ENCODE measurements at places on chromosomes 6 and 20.

- DNase-seq: no peak
Observed at GRCh38 chr6:604579-604978, 52.3 kb downstream of the HUS1B start.

- no peak for DNase-seq
Observed at GRCh38 chr6:131000544-131000943, 62.5 kb downstream of the EPB41L2 start.

- no peak for DNase-seq
Observed at GRCh38 chr6:147654103-147654845, 145.8 kb downstream of the SAMD5 start.

GRCh38 chr6:113733381-113733780 lies 123.8 kb upstream of the MARCKS start:
- DNase-seq: no peak

GRCh38 chr6:167993831-167994230 lies 3.6 kb upstream of the KIF25 start:
- no peak for DNase-seq

DNA sequence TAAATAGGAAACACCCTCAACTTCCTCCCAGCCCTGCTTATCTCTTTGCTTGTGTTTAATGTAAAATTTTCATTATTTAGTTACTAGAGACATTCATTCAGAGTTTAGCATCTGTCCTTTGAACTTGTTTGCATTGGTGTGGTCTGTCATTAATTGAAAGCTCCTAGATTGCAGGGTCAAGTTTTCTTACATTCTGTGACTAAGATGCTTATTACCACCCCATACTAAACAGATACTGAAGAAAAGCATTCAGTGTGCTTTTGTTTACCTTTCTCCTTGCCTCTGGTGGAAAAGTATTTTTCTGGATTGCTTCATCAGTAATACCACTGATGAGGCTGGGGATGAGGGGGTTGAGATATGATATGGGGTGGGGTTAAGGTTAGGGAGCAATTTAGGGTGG lies 199.0 kb downstream of the SAMD5 start:
- no peak for DNase-seq

DNA sequence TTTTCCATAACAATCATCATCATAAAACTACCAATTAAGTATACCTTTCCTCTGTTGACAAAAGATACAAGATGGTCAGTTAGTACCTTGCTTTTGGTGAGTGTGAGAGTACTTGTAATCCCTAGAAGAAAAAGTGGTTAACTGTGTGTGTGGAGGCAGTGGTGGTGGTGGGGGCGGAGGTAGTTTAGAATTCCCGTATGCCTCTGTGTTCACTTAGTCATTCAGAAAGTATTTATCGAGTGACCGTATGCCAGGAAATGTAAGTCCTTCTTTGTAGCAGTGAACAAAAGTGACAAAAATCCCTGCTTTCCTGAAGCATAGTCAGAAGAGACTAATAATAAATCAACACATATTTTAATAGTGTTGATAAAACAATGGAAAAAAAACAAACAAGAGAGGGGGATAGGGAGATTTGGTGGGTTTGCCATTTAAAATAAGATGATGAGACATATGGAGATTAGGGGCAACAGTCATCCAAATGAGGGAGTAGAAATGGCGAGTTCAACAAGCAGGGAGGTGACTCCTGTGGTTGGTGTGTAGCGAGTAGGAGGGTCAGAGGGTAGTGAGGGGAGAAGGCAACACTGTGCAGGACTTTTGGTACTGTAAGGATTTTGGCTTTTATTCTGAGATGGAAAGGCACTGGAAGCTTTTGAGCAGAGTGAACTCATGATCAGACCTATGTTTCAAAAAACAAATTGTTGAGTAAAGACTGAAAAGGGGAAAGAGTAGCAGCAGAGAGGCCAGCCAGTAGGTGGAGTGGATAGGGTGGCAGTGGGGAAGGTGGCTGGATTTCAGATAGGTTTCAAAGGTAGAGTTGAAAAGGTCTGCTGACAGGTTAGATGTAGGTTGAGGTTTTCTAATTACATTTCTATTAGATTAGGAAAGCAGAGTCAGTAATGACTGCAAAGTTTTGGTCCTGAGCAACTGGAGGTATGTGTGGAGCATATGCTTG lies 40.3 kb upstream of the SIM1 start:
- DNase-seq: no peak

GRCh38 chr20:1801929-1802306 lies 93.3 kb upstream of the SIRPA start:
- no peak for DNase-seq

- DNase-seq: no peak
Observed at GRCh38 chr6:21189759-21190158, 403.8 kb upstream of the SOX4 start.

DNA sequence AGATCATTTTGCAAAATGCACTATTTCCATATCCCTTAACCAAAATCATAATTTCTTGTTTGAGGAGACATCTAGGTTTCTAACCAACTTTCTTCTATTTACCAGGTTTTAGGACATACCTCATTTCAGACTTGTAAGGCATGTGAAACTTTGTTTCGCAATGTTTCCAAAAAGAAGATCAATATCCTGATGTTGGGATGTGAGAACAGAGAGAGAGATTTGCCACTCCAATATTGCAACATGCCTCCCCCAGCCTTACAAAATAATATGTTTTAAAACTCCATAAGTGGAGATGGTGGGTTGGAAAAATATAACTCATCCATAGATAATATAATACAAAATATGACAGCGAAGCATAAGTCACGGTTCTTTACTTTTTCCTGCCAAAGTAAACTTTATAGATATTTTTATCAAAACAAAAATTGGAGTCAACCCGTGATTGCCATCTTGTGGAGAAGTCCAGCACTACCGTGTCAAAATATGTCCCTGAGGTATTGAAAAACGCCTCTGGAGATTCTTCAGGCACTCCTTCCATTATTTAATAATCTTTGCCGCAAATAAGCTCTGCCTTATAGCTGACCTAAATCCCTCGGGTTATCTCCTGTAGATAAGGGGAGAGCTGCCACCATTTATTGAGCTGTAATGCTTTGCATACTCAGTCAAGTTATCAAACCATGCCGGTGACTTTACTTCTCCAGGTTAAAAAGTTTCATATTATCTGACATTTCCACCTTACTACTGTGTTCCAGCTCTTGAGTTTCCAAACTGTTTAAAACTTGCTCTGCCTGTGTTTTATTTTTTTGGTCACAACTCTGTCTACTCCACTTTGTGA lies 534.2 kb downstream of the HACE1 start:
- no peak for DNase-seq

DNA sequence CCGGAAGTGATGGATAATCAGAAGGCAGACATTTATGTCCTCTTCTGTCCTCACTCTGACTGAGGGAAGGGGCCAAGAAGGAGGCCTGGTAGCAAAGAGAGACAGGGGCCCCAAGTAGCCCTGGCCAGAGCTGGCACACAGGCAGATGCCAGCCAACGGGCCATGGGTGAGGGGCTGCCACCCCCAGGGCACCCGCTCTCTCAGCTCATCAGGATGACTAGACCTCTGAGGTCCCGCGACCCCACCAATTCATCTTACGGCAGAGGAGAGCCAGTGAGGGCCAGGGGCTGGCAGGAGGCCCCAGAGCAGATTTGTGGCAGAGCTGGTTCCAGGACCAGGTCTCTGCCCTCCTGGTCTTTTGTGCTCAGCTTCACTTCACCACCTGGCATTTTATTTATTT lies 43.1 kb upstream of the MDFI start:
- no peak for DNase-seq

DNA sequence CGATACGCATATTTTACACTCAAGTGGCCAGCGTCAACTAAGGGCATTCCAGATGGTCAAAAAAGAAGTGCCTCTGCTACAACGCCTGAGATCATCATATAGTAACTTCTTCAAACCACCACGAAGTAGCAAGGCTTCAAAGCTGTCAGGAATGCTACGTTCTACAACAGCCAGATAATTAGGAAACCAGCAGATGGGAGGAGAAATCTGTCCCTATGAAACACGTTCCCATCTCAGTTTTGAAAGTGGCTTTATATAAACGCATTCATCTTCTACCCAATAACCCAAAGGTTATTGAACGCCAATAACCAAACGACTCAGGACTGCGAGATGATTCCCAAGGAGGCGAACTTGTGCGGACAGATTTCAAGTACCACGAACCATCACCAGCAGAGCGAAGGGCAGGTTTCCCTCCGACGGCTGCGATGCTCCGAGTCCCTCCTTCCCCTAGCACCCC lies 1.2 kb downstream of the ABHD12 start:
- no peak for DNase-seq

DNA sequence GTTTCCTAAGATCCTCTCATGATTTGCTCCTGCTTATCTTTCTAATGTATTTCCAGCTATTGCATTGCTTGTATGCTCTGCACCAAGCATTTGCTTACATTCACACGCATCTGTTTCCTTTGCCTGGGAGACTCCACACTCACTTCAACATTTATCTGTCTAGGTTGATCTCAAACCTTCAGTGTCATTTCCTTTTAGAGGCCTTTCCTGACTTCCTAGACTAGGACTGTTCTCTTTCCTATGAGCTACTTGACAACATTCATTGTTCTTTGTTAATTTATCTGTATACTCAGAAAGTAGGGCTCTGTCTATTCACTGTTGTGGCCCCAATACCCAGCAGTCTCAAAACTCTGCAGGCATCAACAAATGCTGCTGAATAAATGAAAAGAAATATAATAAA lies 84.4 kb downstream of the WASF1 start:
- no peak for DNase-seq

- DNase-seq: no peak
Observed at GRCh38 chr6:98880486-98880885, 46.1 kb downstream of the POU3F2 start.

Data from stimulated activated CD8-positive, alpha-beta memory T cell treated with anti-CD3 and anti-CD28 coated beads, Interleukin-7, amount 100 ng/mL, for 24 hours (primary cell).